ELR (cell line): ENCODE measurements at places on chromosomes 3 and 15.
A peak's percentile ranks its signal among the peaks of the same experiment; 100 is the strongest.

DNA sequence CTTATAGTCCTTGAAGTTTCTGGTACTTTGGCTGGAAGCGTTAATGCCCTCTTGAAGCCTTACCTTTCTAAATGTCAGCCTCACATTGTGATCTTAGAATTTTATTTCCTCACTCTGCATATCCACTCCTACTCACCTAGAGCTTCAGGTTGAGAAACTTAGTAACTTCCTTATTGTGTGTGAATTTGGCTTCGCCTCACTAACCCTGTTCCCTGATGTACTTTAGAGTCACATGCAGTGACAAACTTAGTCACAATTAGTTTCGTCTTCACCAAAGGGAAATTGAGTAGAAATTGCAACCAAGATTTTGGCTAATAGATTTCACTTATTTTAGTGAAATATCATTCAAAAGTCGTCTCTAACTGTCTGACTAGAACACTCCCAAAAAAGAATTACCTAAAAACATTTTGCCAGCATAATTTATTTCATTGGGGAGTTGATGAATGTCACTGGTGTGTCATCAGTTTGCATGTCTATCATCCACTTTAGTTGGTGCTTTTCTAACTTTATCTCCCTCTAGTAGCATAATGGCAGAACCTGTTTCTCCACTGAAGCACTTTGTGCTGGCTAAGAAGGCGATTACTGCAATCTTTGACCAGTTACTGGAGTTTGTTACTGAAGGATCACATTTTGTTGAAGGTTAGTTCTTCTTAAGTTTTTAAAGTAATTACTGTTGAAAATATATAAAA is 960 bp downstream of the MFN1 start:
- DNase-seq, result peak; percentile 13

GRCh38 chr3:73602170-73602569 is 22.6 kb downstream of the PDZRN3 start:
- DNase-seq, result peak; percentile 53

DNA sequence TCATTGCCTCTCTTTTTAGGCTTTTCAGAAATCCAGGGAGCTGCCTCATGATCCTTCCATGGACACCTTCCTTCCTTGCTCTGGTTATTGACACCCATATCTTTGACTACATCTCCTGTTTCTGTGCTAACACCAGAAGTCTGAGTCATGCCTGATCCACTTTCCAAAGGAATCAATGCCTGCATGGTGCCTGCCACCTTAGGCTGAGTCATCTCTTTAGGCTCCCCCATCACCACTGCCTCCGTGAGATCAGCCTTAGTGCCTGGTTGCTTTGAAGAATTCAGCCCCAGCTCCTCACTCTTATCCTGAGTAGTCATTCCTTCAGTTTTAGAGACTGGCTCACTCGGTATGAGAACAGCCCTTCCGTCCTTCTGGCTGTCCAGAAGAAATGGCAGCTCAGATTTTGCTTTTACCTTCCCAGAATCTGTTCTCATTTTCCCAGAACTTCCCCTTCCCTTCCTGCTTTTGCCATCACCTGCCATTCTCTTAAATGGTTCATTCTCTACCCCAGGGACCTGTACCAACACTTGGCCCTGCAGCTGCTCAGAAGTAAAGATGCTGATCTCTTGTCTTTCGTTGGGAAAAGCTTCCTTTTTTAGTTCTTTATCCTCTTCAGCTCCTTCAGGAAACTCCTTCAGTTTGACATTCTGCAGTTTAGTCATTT is 105.3 kb downstream of the MAP4 start:
- peak; percentile 98 for DNase-seq

- DNase-seq, result no peak
These were observed 38.8 kb downstream of the FBXO22 start for GRCh38 chr15:75942464-75942863.

DNA sequence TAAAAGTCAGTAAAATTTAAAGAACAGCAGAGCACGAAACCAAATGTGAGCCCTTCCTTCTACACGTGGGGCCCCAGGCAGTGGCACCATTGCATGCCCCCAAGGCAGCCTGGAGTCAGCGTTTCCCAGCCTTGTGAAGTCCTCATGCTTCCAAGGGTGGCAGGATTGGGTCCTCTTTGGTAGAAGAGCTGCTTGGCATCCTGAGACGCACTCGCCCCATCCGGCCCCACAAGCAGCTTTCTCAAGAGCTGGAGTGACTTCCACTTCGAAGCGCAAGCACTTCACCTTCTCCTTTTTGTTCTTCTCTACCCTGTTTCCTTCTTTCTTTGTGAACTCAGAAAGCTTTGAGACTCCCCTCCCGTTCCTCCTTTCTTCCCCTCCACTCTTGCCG is 34.7 kb downstream of the ZNF710 start:
- no peak for DNase-seq
